Stimulated activated CD4-positive, alpha-beta T cell treated with anti-CD3 and anti-CD28 coated beads, TNF-alpha, amount 100 ng/mL, for 1 hour (primary cell): ENCODE measurements at places on chromosomes 16 and 17.

- DNase-seq, result no peak
These were observed 2.6 kb downstream of the GPR179 start for GRCh38 chr17:38341035-38341721.

DNA sequence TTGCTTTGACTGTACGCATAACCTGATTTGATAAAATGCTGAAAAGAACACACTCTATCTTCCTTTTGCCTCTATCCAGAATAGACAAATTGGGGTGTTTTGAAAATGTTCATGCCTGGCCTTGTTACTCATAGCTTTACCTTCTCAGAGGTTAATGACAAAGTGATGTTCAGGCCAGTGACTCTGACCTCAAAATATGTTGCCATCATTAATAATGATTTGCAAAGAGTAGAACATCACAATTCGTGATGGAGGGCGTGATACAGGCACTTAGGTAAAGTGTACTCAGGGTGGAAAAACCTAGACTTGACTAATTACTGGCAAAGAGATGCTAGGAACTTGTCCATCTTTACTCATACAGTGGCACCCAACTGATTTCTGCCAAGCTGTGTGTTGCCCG lies 656.6 kb upstream of the SOX9 start:
- DNase-seq, result no peak

DNA sequence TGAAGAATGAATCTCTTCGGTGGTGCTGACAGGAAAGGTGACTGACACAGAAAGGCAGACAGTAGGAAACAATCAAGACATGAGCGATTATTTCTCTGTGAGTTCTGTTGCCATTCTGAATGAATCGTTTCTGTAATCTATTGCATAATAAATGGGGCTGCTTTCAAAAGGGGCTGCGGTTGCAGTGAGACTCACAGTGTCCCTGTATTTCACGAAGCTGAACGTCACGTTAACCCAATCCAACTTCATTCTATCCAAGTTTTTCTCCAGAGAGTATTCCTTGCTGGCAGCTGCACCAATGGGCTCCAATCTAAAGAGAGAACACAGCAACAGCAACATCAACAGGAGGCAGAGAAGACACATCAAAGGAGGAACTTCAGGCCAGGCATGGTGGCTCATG lies 75.4 kb downstream of the DNAH3 start:
- DNase-seq, result no peak

- no peak for DNase-seq
These were observed 199.8 kb downstream of the CYLD start for GRCh38 chr16:50941681-50942080.

- no peak for DNase-seq
These were observed 64.1 kb downstream of the TIMM22 start for GRCh38 chr17:1060991-1061390.

DNA sequence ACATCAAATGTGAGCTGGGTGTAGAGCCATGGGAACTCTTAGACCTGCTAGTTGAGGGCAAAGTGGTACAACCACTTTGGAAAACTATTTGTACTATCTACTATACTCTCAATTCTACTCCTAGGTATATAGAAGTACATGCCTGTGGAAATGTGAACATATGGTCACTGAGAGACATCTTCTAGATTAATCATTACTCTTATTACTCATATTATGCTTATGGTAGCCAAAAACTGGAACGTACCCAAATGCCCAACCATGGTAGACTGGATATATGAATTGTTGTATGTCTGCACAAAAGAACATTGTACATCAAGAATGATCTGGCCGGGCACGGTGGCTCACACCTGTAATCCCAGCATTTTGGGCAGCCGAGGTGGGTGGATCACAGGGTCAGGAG lies 2.7 kb downstream of the WDR45B start:
- DNase-seq, result no peak

GRCh38 chr17:8140065-8141029 lies 11.9 kb downstream of the PER1 start:
- no peak for DNase-seq

DNA sequence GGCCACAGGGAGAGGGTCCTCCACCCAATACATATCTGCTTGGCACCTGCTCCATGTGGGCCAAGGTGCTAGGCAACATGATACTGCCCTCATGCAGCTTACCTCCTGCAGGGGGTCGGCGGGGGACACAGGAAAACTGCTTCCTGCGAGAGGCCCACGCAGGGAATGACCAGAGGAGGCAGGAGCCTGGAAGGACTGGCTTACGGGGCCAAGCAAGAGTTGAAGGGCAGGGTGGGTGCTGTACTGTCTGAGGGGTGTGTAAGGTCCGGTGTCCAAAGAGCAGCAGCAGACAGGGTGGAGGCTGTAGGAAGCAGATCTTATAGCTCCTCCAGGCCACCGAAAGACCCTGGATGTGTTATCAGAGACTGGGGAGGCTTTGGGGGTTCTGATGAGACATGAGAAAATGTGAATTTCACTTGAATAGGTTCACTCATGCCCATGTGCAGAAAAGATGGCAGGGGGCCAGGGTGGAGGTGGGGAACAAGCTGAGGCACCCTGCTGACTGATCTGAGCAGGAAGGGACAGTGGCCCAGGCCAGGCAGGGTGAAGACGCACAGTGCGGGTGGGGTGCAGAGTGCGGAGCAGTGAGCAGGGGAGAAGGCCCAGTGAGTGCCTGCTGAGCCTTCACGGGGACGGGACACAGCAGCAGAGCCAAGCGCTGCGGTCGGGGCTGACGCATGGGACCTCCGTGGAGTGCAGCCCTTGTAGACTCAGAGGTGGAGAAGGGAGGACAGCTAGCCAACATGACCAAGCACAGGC lies 8.3 kb downstream of the FLCN start:
- no peak for DNase-seq

GRCh38 chr17:34098699-34099098 lies 156.4 kb upstream of the CCL2 start:
- no peak for DNase-seq
